NCI-H510A treated with DMSO at 0.1 percent for 48 hours (cell line): ENCODE measurements at places on chromosomes 2 and 18.

GRCh38 chr18:56248610-56249235 is 389.7 kb downstream of the TXNL1 start:
- no peak for DNase-seq

DNA sequence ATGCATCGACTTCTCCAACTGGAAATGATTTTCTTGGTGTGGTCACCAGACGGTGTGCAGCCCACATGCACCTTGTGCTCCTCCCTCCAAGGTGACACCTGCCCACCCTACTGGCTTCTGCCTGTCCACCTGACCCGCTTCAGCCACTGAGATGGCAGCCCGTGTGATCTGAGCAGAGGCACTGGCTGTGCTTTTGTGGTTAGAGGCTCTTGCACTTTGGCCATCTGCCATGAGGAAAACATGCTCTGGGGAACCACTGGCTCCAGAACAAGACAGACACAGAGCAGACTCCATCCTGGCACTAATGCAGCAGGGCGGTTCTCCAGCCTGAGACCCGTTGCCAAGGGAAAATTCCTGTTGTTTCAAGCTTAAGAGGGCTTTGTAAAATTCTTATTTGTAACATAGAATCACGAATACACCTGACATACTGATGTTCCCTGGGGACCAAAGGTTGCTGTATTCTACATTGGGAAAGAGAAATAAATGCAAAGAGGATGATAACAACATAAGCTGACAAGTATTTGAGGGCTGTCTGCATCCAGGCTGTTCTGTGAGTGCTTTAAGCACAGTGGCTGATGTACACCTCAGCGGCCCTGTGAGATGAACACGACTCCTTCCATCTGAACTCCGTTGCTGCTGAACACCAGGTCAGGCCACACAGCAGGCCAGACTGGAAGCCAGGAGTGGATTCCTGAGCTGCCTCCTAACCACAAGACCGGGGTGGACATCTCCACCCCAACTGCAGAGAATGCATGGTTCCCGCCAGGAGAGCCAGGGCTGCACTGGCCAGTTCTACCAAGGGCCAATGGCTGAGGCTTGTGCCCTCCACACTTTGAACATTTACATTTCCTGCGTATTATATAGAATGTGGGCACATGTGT is 820.4 kb downstream of the GALR1 start:
- DNase-seq: no peak

DNA sequence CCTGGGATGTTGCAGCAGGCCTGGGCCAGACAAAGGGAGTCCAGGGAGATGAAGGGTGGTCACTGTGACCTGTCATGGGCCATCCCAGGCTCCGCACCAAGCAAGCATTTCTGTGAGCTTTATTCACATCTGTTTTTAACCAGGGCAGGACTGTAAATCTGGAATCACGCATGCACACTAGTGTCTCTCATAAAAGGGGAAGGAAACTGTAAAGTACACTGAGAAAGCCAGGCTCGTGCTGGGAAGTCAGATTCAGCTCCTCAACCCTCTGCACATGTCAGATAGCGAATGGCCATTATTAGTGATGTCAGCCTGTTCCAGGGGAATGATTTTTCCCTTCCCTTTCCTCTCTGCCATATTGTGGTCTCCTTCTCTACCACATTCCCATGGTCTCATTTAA is 818.6 kb upstream of the RAB6C start:
- DNase-seq: no peak

DNA sequence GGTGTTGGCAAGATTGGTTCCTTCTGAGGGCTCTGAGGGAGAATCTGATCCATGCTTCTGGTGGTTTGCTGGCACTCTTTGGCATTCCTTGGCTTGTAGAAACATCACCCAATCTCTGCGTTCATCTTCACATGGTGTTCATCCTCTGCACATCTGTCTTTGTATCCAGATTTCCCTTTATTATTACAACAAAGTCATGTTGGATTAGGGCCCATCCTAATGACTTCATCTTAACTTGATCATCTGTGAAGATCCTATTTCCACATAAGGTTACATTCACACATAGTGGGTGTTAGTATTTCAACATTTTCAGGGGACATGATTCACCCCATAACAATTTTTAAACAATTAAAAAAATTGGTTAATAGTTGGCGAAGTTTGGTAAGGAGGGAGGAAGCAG is 177.4 kb upstream of the CWC22 start:
- DNase-seq: no peak

DNA sequence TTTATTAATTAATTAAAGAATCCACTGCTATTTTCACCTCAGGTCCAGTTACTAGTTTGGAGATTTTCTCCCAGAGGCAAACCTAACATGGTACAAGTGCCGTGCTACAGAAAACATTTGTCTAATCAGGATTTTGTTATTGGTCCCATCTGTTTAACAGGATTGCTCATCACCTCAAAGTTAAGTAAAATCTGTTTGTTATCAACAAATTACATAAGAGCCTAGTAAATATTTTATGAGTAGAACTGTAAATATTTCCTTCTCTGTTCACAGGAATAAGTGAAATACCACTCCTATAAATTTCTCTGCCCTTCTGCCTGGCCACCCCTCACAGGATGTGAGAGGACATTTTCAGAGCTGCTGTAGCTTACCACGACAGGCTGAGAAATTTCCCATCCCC is 200.2 kb downstream of the RAD51AP2 start:
- no peak for DNase-seq

- peak; percentile 89 for DNase-seq
Observed at GRCh38 chr2:176653479-176654443, 384.5 kb downstream of the MTX2 start.

DNA sequence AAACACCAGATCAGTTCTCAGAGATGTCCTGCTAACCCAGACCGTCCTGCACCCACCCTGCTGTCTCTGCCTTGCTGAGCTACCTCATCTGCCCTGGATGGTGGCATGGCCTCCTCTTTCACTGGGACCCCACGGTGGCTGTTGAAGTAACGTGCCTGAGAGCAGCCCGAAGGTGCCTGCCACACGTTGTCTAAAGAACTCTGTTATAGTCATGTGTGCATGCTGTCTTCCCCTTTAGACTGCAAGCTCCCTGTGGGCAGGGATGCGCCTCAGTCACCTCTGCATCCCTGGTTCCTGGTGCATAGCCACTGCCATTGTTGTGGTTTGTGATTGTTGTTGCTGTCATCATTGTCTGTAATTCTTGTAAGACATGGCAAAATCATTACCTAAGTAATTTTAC is 235.9 kb downstream of the EIPR1 start:
- no peak for DNase-seq

DNA sequence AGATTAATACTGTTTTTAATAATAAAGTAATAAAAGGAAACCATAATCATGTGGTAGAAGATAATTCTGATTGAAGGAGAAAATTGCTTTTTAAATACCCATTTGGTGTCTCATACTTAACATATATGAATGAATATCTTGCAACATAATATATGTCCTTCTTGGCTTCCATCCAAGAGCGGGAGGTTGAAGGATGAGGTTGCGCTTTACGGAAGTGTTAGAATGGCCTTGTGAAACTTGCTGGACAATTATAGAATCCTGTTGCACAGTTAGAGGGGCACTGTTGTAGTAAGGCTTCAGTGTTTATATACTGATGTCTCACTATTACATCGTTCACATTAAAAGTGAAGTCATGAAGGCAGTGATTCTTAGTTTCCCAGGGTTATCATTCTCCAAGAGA is 9.4 kb downstream of the INSIG2 start:
- DNase-seq: no peak

DNA sequence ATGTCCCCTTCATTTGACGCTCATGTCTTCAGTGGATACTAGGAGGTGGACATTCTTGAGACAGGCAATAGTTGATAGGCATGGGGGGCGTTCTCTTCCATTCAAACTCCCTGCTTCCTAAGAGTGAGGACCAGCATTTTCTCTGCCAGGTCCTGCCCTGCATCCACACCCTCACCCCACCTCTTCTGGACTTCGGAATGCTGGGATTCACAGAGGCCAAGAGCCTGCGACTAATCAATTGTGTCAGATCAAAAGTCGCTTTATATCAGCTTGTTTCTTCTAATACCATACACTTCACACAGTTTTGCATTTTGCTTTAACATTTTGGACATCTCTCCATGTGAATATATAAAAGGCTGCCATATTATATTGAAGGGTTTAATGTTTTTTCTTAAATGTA is 210.7 kb downstream of the CCDC102B start:
- no peak for DNase-seq

GRCh38 chr2:23599667-23600066 is 214.7 kb downstream of the KLHL29 start:
- peak; percentile 80 for DNase-seq

- no peak for DNase-seq
Observed at GRCh38 chr2:221001381-221001801, 570.7 kb downstream of the EPHA4 start.

DNA sequence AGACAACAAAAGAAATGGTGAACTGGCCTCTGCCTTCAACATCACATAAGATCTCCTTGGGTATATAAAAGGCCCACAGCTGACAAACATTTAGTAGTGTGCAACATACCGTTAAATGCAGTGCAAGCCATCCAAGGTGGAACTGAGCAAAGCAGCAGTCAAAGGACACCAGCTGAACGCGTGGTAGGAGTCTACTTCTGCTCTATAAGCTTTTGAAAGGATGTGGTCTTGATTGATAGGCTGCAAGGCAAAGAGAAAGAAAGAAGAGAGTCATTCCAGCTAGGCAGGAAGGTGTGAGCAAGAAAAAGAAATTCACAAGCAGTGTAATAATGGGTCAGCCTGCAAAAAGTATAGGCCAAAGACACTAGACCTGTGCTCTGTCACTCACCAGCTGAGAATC is 356.3 kb downstream of the SATB2 start:
- no peak for DNase-seq

- DNase-seq: no peak
Observed at GRCh38 chr2:241008711-241009121, 10.3 kb downstream of the SNED1 start.
